ENCODE measurements at places on chromosomes 5 and 9.

DNA sequence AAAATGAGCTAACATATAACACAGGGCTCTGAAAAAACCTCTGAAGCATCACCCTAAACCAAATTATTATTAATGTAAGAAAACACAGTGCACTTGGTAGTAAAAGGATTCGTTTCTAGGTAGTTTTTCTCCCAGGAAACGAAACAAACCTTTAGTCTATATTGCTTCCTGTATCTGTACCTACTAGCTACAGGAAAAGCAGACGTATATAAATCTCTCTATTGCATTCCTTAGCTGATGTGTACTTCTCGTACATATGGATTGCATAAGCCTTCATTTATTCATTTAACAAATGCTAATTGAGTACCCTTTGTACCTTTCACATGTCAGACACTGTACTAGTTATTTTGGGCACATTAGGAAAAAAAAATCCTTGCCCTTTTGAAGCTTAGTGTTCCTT, 85.0 kb upstream of the RASA1 start:
- no peak for DNase-seq

- DNase-seq = no peak
Measured at GRCh38 chr5:142412581-142412980, 87.8 kb upstream of the SPRY4 start.

DNA sequence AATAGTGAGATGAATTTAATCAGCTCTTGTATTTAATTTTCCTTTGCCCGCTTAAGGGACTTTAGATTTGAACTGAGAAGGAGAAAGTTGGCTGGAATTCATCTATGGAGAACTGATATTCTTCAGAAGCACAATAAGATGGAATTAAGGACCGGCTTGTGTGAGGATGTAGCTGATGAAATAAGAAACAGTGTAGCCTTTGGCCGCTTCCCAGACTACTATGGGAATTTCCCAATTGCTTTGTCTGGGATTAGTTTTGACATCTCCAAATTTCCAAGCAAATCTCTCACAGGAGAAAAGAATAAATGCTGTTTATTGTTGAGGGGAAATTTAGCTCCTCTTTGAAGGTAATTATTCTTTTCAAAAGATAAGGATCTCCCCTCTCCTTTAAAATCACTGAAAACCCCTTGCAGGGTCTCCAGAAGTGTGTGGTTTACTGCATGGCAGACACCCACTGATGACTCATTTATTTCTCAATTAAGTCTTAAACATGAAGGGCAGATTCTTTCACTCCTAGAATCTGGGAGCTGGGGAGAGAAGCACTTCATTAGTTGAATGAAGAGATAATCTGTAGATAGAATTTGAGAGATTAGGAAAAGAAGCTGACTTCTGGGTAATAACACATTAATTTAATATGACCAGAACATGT, 606.5 kb upstream of the ADAMTS16 start:
- DNase-seq = peak; percentile 62

DNA sequence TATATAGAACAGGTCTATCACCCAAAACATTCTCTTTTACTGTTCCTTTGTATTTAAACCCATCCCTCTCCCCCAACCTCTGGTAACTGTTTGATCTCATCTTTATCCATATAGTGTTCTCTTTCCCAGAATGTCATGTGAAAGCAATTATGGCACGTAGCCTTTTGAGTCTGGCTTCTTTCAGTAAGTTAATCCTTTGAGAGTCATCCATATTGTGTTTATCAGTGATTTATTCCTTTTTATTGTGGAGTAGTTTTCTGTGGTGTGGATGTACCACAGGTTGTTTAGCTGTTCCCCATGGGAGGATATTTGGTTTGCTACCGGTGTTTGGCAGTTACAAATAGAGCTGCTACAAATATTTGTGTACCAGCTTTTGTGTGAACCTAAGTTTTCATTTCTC, 38.0 kb downstream of the HMGXB3 start:
- no peak for DNase-seq

DNA sequence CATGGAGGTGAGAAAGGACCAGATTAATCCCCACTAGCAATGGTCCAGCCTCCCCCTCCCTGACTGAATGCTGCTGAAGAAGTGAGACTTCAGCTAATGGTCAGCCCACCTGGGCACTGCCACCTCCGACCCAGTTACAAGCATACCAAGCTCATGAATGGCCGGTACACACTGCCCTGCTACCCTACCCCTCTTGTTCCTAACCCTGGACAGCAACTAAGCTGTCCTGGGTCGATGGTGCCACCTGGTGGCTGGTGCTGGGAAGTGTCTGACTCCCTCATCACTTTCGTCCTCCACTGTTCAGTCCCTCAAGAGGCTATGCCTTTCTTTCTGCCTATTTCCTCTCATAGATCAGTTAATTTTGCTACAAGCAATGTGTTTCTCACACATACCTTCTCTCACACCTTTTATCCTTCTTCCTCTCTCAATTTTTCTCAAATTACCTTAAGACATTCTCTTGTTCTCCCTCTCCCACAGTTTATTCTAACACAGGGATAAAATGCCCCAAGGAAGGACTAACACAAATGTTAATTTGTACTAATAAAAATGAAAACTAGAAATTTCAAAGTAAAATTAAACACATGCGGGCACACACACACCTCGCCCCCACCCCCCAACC, 42.4 kb downstream of the PAX5 start:
- DNase-seq = no peak

DNA sequence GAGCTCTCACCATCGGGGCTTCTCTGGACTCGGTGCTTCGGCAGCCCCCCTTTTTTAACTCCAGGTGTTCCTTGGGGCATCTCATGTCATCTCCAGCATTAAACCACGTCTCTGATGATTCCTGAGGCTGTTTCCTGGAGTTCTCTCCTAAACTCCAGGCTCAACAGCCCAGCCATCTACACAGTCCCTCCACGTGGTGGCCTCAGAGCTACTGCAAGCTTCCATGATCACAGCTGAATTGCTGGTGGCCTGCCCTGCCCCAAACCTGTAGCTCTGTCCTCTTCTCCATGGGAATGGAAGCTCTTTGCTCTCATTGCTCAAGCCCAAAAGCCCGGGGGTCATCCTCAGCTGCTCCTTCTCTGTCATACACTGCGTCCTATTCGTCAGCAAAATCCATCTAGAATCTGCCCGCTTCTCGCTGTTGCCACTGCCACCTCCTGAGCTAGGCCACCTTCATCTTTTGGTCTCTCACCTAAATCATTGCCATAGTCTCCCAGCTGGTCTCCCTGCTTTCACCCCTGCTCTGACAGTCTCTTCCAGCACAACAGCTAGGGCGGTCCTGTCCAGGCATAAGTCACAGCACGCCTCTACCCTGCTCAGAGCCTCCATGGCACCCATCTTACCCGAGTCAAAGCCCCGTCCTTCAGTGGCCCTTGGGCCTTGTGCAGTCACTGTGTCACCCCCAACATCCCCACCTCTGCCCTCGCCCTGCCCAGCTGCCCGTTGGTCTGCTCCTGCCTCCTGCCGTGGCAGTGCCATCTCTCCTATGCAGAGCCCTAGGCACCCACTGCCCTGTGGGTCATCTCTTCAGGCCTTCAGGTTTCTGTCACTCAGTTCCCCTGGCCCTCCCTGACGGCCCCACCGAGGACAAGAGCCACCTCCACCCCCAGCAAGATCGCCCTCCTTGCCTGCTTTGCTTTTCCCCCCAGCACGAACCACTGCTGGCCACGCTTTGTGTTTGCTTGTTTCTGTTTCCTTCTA, 6.4 kb downstream of the B4GALT7 start:
- DNase-seq = no peak

- peak; percentile 15 for DNase-seq
Measured at GRCh38 chr5:56557198-56557597, 258.2 kb upstream of the MAP3K1 start.

DNA sequence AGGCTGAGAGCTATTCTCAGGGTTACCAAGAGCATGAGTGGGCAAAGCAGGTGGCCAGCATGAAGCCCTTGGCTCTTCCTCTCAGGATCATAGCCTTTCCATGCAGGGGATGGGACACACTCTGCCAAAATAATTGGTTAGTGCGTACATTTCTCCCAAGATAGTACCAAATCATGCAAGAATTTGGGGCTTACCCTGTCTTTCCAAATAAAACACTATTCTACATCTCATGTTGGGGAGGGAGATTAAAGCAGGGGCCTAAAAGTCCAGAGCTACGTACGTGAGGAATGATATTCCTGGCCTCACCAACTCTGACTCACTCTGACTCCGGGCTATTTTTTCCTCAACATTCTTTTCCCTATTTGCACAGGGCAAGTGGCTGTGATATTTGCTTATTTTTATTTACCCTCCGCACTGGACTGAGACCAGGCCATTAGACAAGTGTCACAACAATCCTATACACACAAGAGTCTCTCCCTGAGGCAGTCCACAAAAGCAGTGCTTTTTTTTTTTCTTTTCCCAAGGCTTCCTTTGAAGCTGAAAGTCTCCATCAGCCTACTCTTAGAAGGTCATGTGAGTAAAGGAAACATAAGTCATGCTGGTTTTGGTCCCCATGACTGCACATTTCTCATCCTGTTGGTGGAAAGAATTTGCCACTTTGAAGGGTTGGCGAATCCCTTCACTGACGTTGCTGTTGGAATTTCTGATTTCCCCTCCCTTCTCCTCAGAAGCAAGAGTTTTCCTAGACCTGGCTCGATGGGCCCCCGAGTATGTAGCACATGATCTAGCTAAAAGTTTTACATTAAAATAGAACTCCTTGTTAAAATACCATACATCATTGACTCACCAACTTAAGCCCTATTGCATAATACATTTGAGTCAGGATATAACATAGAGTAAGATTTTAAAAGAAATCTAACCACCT, 40.0 kb downstream of the TMEM252 start:
- peak; percentile 45 for DNase-seq

GRCh38 chr9:19479874-19480273, 71.1 kb downstream of the ACER2 start:
- no peak for DNase-seq

DNA sequence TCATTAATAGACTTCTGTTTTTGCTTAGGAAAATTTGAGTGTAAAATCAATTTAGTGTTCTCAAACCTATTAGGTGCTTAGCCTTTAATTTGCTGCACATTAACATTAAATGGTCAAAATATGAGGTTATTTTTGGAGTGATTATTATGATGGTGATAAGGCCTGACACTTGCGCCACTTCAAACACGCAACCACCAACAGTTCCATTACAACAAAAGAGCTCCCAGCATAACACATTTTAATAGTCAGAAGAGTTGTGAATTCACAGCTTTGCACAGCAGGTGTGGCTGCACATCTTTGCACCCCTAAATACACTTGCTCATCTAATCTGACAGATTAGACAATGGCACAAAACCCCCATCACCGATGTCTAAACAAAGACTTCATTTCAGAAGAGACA, 940.7 kb downstream of the NR2F1-AS1 start:
- no peak for DNase-seq

- DNase-seq = peak; percentile 68
Measured at GRCh38 chr9:3962496-3962895, 337.4 kb downstream of the GLIS3 start.
